ENCODE measurements at places on chromosomes 5 and 9.

GRCh38 chr5:127976991-127977717, 106.4 kb upstream of the SLC12A2 start:
- DNase-seq = no peak

GRCh38 chr5:143354025-143354424, 49.5 kb downstream of the NR3C1 start:
- no peak for DNase-seq

DNA sequence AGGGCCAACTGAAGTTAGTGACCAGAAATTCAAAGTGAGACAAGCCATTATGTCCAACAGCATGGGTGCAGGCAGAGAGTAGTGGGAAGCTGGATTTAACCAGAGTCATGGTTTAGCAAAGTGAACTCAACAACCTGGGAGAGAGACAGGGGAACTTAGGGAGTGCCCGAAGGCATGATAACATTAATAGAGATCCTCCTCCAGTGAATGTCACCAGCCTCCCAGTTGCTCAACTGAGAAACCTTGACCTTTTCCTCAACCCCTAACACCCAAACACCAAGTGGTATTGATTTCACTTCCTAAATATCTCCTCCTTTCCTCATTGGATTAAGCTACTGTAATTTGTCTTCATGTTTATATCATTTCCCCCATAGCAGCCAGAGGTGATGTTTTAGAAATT, 42.6 kb downstream of the HMGCS1 start:
- DNase-seq = no peak

- DNase-seq = no peak
These were observed 6.8 kb upstream of the HSD17B4 start for GRCh38 chr5:119445544-119445943.

- DNase-seq = no peak
These were observed 91.9 kb downstream of the TMEM215 start for GRCh38 chr9:32875242-32875641.

GRCh38 chr5:119171686-119172085, 100.8 kb downstream of the DMXL1 start:
- DNase-seq = no peak

- no peak for DNase-seq
These were observed 3.3 kb upstream of the DCTN3 start for GRCh38 chr9:34623374-34624235.

GRCh38 chr9:137417161-137418021, 5.6 kb downstream of the EXD3 start:
- DNase-seq = no peak

- DNase-seq = no peak
These were observed 119.4 kb downstream of the SPOCK1 start for GRCh38 chr5:137379555-137380286.

DNA sequence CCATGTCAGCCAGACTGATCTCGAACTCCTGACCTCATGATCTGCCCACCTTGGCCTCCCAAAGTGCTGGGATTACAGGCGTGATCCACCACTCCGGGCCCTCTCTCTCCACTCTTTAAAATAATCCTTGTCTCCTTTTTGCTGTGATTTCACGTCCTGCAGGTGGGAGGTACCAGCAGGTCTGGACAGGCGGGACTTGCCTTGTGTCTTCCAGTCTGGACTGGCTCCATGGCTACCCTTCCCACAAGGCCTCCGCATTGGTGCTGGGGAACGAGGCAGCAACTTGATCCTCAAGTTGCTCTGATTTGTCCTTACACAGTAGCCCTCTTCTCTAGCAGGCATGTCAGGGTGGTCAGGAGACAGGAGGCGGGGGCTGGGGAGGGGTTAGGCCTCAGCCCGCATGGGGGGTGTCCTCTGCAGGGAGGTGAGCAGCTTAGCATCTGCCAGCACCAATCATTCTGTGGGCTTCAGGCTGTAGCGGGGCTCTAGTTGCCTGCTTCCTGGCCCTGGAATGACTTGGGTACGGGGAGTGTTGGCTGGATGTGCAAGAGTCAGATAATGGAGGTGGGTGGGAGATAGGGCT, 54.3 kb downstream of the TENT4A start:
- no peak for DNase-seq

GRCh38 chr9:98303633-98304125, 48.2 kb upstream of the TBC1D2 start:
- no peak for DNase-seq

GRCh38 chr5:106649031-106649430, 1021.7 kb downstream of the EFNA5 start:
- no peak for DNase-seq

GRCh38 chr9:138098116-138098907, 220.7 kb downstream of the CACNA1B start:
- no peak for DNase-seq

- no peak for DNase-seq
These were observed 18.7 kb downstream of the ERGIC1 start for GRCh38 chr5:172852490-172853354.

GRCh38 chr9:130894546-130894945, 2.1 kb downstream of the QRFP start:
- DNase-seq = no peak

DNA sequence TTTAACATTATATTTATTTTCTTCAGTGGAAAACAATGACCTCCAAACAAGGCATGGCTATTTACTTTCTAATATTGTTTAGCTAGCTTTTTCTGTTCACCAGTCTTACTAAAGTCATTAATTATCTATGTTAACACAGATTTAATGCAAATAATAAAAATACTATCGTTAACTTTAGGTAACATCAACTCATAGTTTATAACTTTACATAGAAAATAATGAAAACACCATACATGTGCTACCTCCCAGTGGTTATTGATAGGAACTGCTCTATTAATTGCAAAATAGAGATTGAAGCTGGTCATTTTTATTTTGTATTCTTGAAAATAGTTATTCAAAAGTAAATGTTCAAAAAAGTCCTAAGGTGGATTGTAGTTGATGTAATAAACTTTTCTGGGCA, 78.3 kb upstream of the HCN1 start:
- no peak for DNase-seq

All from CMK (cell line).